ENCODE measurements at places on chromosomes 5 and 9.

- DNase-seq: no peak
Measured at GRCh38 chr9:106921341-106921899, 58.5 kb downstream of the ZNF462 start.

GRCh38 chr9:34647651-34648050, 1.2 kb downstream of the GALT start:
- no peak for DNase-seq

GRCh38 chr5:136242611-136243010, 49.6 kb upstream of the SMIM32 start:
- DNase-seq: no peak

- no peak for DNase-seq
Measured at GRCh38 chr5:156681265-156681664, 168.8 kb upstream of the PPP1R2B start.

DNA sequence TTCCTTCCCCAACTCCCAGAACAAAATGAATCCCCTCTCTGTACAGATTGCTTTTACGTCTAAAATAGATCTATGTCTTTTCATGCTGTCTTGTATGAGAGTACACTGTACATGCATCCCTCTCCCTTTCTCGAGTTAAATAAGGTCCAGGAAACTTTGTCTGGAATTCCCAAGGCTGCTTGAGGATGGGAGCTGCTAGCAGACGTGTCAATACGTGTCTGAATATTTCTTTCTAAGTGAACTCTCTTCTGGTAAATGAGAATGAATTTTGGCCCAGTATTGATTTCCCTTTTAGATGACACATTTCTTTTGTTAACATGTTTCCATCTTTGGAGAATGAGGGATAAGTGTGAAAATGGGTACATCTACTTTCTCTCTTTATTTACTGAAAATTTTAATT, 59.6 kb upstream of the GAS1 start:
- DNase-seq: no peak

GRCh38 chr5:29758986-29759421, 1434.5 kb upstream of the CDH6 start:
- no peak for DNase-seq

DNA sequence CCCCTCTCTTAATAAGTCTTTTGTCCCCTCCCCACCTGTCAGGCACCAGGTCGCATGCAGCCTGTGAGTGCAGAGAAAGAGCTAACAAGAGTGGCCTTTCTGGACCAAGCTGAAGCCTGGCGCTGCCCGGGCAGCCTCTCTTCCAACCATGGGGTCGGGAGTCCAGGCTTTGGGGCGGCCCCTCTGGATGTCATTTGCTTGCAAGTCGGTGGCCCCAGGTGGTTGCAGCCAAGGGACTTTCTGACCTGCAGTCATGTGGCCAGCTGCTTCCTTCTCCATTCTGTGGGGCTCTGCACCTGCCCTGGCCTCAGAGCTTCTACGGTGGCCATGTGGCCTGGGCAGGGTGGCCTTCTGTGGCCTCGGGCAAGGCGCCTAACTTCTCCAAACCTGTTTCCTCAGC, 159.7 kb downstream of the DAB2IP start:
- DNase-seq: no peak

- DNase-seq: no peak
Measured at GRCh38 chr5:168064457-168064856, 227.0 kb upstream of the WWC1 start.

DNA sequence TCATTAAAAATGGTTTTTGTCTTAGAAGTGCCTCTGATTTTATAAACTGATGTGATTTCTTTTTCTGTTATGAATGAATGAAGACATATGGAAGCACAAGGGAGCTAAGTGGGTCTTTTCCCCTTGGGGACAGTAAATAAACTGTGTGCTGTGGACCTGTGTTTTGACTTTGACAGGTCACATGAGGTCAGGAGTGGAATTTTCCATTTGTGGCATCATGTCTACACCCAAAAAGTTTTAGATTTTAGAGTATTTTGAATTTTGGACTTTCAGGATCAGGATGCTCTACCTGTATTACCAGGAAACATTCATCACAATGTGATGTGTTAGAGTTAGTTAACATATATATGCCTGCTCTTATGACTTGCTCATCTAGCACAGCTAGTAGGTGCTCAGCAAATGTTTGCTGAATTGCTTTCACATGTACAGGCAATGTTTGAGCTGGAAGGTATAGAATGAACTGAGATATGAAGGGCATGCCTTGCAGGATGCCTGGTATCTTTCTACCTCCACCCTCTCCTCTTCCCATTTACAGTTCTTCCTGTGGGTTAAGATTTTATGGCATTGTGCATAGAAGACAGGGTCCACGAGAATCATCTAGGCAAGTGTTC, 73.2 kb upstream of the NR3C1 start:
- DNase-seq: no peak

- peak; percentile 50 for DNase-seq
Measured at GRCh38 chr9:116405321-116405720, 251.7 kb downstream of the PAPPA start.

DNA sequence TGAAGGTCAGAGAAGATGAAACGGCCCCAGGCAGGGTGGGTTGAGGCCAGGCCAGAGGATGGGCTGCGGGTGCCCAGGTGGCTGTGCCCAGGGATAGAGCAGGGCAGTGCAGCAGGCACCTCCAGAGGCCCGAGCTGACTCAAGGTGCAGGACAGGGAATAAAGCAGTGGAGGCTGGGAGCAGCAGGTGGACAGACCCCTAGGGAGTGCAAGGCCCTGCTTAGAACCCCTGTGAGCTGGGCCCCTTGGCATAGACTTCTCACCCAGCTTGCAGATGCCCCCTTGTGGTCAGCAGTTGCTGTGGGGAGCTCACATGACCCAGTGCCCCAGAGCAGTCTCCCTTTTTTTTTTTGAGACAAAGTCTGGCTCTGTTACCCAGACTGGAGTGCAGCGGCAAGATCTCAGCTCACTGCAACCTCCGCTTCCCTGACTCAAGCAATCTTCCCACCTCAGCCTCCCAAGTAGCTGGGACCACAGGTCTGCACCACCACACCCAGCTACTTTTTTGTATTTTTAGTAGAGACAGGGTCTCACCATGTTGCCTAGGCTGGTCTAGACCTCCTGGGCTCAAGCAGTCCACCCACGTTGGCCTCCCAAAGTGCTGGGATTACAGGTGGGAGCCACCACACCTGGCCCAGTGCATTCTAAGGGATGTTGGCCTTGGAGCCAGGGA, 118.8 kb downstream of the WNK2 start:
- peak; percentile 81 for DNase-seq

- DNase-seq: no peak
Measured at GRCh38 chr5:135393691-135394090, 5.3 kb downstream of the MACROH2A1 start.

DNA sequence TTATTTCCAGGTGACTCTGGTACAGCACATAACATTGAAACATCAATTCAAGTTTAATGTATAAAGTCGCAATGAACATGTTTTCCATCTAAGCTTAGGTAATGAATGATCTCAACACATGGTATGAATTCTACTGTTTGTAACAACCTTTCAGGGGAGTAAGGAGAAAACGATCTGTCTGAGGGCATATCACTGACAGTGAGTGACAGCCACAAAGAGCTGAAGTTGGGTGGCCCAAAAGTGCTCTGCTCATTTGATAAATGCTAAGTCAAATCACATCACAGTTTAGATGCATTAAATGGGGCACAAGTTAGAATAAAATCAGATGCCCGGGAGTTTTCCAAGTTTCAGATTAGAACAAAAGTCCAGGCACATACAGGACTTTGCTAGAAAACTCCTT, 1.2 kb downstream of the FANCC start:
- DNase-seq: no peak

GRCh38 chr5:172503925-172504700, 49.8 kb upstream of the SH3PXD2B start:
- DNase-seq: peak; percentile 27

DNA sequence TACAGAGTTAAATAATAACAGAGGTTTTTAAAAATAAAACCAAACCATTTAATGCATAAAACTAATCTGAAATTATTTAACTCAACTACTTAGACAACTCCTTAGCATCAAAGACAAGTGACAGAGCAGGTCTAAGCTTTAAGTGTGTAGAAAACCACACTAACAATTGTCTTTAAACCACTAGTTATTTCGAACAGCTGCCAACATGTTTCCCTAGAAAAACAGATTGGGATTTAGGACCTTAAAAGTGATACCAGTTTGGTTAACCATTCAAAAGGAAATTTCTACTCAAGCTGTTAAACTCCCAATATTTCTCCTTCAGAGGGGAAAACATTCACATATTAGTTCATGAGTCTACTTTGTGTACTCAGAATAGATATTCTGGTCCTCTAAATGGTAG, 208.7 kb downstream of the BNC2 start:
- DNase-seq: no peak

DNA sequence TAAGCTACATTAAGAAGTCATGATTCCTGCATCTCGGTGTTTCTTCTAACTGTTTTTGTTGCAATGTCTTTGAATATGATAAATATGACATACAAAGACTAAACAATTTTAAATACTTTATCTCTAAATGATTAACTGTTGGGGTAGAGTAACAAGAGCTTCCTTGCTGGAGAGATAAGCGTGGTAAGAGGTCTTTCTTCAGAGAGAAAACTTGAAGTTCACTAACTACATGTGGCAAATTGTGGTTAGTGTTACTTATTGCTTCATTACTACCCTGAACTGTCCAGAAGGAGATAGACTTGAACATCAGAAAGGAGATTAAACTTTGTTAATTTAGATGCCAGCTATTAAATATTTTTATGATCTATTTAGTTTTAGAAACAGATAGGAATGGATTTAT, 7.0 kb upstream of the ARSB start:
- DNase-seq: no peak

- no peak for DNase-seq
Measured at GRCh38 chr9:121895818-121896544, 197.1 kb downstream of the TTLL11 start.

DNA sequence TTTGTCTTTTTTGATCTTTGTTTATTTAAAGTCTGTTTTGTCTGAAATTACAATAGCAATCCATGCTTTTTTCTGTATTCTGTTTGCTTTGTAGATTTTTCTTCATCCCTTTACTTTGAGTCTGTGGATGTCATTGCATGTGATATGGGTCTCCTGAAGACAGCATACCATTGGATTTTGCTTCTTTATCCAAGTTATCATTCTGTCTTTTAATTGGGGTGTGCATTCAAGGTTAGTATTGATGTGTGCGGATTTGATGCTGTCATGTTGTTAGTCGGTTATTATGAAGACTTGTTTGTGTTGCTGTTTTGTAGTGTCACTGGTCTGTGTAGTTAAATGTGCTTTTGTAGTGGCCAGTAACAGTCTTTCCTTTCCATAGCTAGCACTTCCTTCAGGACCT, 23.0 kb downstream of the POLK start:
- DNase-seq: no peak

DNA sequence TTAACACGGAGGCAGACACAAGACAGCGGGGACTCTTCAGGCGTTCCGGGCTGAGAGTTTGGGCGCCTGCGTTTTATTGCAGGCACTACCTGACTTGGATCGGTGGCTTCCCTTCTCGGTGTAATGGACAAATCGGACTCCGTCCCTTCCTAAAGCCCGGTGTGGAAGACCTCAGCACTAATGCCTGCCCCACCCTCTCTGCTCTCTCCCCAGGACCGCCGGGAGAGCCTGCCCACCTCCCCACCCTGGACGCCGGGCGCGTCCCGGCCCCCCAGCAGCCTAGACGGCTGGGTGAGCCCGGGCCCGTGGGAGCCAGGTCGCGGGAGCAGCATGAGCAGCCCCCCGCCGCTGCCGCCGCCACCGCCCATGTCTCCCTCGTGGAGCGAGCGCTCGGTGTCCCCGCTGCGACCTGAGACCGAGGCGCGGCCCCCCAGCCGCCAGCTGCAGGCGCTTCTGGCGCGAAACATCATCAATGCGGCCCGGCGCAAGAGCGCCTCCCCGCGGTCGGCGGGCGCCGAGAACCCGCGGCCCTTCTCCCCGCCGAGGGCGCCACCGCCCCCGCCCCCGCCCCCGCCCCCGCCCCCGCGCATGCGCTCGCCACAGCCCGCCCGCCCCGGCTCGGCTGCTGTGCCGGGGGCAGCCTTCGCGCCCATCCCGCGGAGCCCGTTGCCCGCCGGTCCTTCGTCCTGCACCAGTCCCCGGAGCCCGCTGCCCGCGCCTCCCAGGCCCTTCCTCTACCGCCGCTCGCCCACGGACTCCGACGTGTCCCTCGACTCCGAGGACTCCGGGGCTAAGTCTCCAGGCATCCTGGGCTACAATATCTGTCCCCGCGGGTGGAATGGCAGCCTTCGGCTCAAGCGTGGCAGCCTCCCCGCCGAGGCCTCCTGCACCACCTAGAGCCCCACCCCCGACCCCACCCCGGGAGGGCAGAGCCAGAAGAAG, 4.6 kb upstream of the MYOZ3 start:
- DNase-seq: peak; percentile 55

GRCh38 chr9:78605041-78606000, 308.4 kb downstream of the PSAT1 start:
- DNase-seq: no peak

DNA sequence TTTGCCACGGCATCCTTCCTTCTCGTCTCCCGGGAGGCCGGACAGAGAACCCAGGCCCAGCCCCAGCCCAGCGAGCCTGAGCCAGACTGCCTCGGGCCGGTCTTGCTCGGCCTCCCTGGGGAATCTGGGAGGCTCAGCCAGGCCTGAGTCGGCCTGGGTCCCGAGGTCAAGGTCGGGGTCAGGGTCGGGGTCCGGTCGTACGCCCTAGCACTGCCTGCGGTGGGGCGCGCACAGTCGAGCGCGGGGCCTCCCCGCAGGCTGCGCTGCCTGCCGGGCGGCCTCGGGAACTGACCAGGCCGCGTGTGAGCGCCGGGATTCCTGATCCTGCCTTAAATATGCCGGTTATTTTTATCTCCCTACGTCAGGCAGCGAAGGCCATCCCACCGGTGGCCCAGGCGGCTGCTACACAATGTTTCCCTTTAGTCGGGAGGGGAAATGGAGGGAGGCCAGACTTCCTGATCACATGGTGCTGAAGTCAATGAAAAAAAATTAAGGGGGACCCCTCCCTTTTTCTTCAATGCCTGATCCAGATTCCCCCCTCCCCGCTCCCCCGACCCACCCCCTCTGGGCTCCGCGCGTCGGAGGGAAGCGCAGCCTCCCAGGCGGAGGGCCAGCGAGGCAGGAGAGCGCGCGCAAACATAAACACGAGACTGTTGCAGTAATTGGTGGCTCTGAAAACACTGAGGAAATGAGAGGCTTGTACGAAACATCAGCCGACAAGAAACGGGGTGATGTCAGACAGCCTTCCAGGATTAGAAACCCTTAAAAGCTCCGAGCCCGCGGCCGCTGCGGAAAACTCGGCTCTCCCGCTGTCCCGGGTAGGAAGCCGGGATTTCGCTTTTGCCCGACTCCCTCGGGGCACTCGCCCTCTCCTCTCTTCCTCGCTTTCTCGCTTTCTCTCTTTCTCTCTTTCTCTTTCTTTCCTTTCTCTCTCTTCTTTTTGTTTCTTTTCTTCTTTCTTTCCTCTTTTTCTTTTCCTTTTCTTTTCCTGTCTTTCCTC, 148.2 kb upstream of the KLF4 start:
- peak; percentile 93 for DNase-seq

DNA sequence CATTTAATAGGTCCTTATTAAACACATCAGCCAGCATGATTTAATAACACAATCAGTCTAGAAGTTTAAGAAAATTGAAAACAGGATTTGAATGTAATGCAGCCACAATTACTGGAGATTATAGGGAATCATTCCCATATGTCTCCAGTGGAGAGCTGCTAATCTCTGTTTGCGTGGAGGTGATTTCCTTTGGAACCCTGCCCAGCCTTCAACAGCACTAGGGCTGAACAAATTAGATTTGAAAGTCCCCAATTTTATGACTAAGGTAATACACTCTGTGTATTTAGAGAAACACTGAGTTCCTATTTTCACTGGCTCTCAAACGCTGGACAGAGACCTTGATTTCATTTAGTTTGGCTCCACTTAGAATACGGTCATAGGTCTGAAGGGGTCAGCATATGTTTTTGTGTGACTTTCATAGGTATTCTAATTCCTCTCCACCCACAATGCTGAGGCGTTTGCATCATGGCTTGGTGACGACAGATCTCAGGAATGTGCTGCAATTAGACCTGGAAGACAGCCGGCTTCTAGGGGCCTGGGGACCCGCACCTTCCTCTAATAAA, 508.3 kb downstream of the EBF1 start:
- DNase-seq: no peak

Measured in suppressor macrophage treated with lipopolysaccharide for 4 hours (primary cell).